Stimulated activated CD4-positive, alpha-beta T cell treated with anti-CD3 and anti-CD28 coated beads, Interleukin-4, amount 100 ng/mL, for 24 hours (primary cell): ENCODE measurements at places on chromosomes 2 and 18.

- DNase-seq: no peak
These were observed 11.7 kb downstream of the D2HGDH start for GRCh38 chr2:241746084-241746483.

- no peak for DNase-seq
These were observed 4.0 kb downstream of the CLIP4 start for GRCh38 chr2:29119211-29119610.

GRCh38 chr2:9382604-9383235 lies 40.6 kb downstream of the ITGB1BP1 start:
- no peak for DNase-seq

DNA sequence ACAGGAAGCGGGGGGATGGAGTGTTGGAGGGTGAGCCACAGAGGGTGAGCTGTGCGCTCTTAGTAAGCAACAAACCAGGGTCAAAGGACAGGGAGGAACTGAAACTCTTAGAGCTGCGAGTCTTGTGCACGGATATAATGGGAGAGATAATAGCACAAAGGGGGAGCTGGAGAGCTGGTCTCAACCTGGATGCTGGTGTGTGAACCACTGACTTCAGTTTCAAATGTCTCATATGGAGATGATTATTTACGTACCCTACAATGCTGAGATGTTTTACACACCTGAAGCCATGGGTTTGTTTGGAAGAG lies 35.9 kb downstream of the PTGR3 start:
- DNase-seq: no peak

- no peak for DNase-seq
These were observed 390.2 kb downstream of the PTPRM start for GRCh38 chr18:7957297-7957696.

DNA sequence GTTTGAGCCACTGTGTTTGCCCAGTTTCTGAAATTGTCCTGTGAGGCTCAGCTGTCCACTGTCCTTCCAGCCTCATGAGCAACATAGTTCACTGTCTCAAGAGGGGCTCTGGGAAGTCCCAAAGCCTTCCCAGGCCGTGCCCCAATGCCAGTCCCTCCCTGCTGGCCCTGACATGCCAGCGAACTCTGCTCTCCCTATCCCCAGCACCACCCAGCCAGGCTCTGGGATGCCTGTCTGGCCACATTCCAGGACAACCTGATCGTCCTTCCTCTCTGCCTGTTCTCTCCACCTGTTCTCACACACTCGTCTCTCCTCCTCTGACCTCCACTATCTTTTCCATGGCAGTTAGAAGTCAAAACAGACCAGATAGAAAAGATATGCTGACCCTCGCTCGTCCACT lies 278.0 kb upstream of the ID2 start:
- no peak for DNase-seq

DNA sequence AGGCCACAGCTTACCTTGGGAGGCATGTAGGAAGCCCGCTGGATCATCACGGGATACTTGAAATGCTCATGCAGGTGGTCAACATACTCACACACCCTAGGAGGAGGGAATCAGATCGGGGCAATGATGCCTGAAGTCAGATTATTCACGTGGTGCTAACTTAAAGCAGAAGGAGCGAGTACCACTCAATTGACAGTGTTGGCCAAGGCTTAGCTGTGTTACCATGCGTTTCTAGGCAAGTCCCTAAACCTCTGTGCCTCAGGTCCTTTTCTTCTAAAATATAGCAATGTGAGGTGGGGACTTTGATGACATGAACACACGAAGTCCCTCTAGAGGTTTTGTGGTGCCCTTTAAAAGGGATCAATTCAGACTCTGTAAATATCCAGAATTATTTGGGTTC lies 17.9 kb downstream of the TYMS start:
- DNase-seq: no peak

DNA sequence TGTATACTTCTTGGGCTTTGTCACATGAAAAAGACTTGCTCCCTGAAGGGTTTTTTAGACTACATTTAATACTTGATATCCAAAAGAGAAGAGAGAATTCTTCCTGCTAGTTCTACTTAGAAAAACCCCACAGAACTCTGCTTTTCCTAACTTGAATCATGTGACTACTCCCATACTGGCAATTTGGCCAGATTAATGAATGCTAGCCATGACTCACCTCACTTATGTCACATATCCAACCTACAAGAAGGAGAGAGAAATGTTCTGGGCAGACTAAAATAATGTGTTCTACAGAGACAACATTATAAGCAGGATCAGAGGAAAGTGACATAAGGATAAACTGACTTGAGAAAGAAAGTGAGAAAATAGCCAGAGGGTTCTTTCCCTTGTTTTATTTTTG lies 249.3 kb upstream of the GULP1 start:
- no peak for DNase-seq

DNA sequence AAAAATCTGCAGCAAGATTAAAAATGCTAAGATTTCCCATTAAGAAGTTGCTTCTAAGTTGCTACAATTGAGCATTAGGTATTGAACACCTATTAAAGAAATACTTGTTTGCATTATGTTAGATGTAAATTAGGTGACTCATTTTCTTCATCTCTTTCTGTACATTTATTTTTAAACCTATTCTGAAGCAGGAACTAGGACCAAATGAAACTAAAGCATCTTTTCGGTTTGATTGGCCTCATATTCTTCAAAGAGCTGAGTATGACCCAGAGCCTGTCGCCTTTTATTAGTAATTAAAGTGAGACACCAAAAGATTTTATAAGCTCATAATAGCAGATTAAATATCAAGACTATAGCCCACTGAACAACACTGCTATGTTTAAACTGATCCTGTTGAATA lies 83.4 kb upstream of the ZEB2 start:
- DNase-seq: no peak

GRCh38 chr2:121036226-121036692 lies 248.7 kb downstream of the TFCP2L1 start:
- DNase-seq: no peak

GRCh38 chr2:152925547-152926448 lies 207.4 kb downstream of the ARL6IP6 start:
- DNase-seq: peak; percentile 35

GRCh38 chr18:10289251-10289650 lies 165.2 kb upstream of the APCDD1 start:
- DNase-seq: no peak

DNA sequence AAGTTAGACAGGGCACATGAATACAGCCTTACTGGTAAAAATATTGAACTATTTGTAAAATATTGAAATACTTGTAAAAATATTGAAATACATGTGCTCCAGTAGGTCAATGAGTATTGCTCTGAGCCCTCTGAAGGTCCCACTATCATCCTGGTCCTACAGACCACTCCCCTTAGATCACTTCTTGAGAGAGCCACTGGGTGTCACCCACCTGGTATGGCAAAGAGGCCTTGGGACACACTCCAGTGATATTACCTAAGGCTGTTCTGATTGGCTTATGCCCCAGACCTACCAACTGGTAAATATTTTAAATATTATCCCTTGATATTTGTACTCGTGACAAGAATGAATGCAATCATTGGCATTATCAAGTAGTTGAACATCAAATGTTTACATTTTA lies 5.0 kb downstream of the THSD7B start:
- no peak for DNase-seq

- no peak for DNase-seq
These were observed 115.4 kb upstream of the PKDCC start for GRCh38 chr2:41932241-41933045.

DNA sequence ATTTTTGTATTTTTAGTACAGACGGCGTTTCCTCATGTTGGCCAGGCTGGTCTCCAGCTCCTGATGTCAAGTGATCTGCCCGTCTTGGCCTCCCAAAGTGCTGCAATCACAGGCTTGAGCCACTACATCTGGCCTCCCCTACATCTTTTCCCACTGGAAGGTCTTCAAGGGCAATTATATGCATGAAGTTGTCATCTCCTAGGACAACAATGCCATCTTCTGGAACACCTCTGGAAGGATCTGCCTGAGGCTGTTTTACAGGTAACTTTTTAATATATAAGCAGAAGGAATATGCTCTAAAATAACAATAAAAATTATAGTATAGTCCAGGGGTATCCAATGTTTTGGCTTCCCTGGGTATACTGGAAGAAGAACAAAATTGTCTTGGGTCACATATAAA lies 321.4 kb downstream of the AFF3 start:
- no peak for DNase-seq

- DNase-seq: peak; percentile 75
These were observed 188.2 kb downstream of the BCL2 start for GRCh38 chr18:63131106-63131958.

GRCh38 chr2:172467382-172467781 lies 40.0 kb downstream of the ITGA6 start:
- DNase-seq: no peak

- DNase-seq: no peak
These were observed 15.3 kb downstream of the GAREM1 start for GRCh38 chr18:32455361-32455760.

GRCh38 chr2:217904614-217904965 lies 98.2 kb downstream of the TNS1 start:
- no peak for DNase-seq

DNA sequence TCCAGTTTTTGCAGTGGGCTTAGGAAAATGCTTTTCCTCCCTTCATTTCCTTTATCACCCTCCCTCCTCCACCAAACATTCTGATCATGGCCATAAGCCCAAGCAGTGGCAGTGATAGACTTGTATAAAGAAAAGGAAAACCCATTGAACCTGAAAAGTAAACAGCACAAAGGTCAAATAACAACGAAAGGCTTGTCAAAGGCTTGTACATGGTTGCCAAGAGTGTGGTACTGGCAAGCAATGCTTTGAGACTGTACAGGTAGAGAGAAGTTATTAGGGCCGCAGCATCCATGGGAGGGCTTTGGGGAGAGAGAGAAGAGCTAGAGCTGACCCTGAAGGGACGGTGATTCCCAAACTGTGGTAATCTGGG lies 2.1 kb upstream of the VWA3B start:
- no peak for DNase-seq

GRCh38 chr2:212099658-212100057 lies 438.9 kb downstream of the ERBB4 start:
- DNase-seq: no peak
